ENCODE measurements at places on chromosomes 3 and 15. TPM values are rescaled to one million over a fixed set of nuclear protein-coding genes. Genes with fewer than 3 reads are reported as not detected.

Gene ALG1L2
- total RNA-seq, result not detected

Gene ZNF620
- 1.9 TPM for total RNA-seq

Gene ATP13A5
- total RNA-seq, result not detected

Gene ARRDC4
- 26.8 TPM for total RNA-seq

Gene SLC24A5
- not detected for total RNA-seq

DNA sequence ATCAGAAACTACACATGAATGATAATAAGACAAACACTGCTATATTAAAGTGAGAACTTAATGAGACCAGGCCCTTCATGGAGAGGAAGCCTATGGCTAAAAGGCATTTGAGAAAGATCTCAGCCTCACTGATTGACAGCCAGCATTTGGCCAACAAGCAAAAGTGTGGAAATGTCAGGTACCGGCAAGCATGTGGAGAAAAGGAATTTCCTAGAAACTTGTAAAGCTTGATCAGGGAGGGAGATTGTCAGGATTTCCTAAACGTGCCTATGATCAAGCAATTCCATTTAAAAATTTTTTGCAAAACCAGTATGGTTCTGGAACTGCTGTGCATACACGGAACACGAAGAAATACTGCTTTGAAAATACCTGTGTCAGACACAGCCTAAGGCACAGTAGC, 220.3 kb upstream of the ATP10A start:
- DNase-seq, result no peak

DNA sequence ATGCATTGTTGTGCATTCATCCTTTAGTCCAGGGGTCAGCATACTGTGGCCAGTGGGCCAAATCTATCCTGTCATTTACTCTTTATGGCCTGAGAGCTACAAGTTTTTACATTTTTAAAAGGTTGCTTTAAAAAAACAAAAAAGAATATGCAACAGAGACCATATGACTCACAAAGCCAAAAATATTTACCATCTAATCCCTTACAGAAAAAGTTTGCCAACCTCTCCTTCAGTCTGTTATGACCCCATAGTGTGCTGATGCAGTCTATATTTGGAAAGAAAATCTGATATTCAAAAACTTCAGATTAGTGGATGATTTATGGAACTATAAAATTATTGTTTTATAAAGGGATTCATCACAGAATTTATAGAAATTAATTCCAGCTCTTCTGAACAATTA, 237.5 kb upstream of the IL12A start:
- DNase-seq, result no peak

GRCh38 chr3:140147965-140148490, 213.0 kb downstream of the CLSTN2 start:
- DNase-seq, result no peak

DNA sequence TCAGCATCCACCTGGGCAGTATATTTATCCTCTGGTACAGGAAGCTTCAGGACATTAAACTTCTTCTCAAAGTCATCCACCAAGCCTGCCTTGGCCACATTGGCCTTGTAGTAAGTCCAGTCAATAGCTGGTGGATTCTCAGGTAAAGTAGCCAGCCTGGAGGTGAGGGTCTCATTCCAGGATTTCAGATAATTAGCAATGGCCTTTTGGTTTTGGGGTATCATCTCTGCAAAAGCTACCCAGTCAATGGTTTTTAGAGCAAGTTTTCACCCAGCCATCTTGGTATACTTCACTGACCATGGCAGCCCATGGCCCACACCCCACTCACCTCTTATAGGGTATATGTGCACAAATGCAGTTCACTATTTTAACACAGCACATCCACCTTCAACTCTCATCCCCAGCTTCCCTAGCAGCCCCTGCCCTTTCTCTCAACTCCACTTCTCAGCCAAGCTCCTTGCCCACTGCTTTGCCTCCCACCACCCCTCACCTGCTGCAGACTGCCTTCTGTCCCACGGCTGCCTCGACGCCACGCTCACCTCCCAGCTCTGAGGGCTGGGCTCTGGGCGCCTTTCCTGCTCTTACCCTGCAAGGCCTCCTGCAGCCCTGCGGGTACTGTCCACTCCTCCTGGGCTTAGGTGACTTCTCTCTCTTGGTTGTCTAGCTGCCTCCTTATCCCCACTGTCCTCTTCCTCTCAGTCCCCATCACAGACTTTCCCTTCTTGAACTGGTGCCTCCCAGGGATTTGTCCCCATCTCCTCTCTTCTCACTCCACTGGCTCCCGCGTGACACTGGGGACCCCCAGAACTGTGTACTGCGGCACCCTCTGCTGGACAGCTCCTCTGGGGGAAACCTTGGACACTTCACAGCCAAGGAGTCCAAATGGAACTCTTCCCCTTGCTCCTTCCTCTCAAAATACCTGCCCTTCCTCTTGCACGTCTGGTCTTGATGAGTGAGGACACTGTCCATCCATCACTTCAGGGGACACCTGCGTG, 1.7 kb upstream of the TGM5 start:
- DNase-seq, result no peak

- DNase-seq, result no peak
Measured at GRCh38 chr3:15520185-15520584, 1.3 kb downstream of the COLQ start.

GRCh38 chr15:39434751-39435238, 146.1 kb upstream of the THBS1 start:
- peak; percentile 65 for DNase-seq

- no peak for DNase-seq
Measured at GRCh38 chr3:14775563-14775962, 43.2 kb upstream of the FGD5 start.

DNA sequence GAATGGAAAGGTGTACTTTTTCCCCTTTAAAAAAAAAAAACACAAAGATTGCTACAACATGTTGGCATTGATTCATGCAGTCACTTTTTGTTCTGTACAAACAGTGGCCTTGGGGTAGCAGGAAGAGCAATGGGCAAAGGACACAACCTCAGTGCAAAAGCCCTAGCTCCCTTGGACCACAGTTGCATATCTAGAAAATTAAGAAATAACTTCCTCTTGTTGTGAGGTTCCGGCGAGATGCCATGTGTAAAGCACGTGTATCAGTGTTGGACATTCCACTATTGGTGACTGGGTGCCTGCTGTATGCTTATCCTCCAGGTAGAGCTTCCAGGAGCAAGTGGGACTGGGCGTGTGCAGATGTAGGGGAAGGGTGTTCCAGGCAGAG, 164.5 kb downstream of the THSD4 start:
- DNase-seq, result no peak

DNA sequence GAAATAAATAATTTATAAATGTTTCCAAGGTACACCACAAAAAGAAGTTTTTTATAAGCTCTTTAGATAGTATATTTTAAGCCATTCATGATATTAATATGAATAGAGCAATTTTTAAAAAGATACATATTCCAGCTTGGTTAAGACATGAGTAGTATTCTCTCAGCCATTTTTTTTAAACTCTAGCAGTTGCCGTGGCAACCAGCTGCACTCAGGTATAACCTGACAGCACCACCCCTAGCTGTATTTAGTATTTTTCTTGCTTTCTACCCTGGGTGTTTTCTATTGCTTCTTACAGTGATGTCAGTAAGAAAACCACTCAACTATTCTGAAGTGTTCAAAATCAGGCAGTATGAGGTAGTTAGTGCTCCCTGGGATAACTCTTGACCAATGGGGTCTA, 496.3 kb upstream of the CNTN3 start:
- no peak for DNase-seq

GRCh38 chr3:14663396-14664135, 11.4 kb upstream of the C3orf20 start:
- DNase-seq, result no peak

DNA sequence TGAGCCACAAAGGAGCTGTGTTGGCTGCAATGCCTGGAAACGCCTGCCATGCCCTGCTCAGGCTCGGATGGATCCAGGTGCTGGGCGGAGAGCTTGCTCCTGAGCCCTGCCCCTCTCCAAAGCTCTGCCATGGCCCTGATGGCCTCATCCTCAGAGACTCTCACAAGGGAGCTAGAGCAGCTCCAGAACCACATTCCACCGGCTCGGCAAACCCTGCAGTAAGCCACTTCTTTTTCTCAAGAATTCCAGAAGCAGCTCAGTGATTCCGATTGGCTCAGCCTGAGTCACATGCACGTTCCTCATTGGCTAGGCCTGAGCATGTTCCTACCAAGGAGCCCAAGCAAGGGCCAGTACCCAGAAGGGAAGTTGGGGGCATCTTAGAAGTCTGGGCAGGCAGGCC, 24.8 kb downstream of the TPRA1 start:
- DNase-seq, result no peak

- no peak for DNase-seq
Measured at GRCh38 chr15:75172284-75172820, 29.3 kb upstream of the C15orf39 start.

- no peak for DNase-seq
Measured at GRCh38 chr3:193828477-193828876, 235.5 kb downstream of the OPA1 start.

GRCh38 chr3:127419641-127420553, 132.1 kb upstream of the PRR20G start:
- DNase-seq, result no peak

DNA sequence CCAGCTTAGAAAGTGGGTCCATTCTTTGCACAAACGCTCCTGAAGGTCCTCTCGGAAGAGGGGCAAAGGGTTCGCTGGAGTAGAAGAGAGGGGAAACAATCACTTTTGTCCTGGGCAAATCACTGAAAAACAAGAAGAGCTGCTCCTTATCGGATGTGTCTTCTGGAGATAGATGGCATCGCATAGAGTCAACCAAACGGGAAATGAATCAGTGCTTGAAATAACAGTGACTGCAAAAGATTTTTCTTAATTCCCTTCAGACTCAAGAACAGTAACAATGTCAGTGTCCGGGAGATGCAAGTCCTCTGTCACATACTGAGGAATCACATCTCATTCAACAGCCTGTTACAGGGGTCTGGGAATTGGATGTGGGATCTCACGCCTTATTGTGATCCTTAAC, 78.8 kb upstream of the PCSK6 start:
- DNase-seq, result no peak

DNA sequence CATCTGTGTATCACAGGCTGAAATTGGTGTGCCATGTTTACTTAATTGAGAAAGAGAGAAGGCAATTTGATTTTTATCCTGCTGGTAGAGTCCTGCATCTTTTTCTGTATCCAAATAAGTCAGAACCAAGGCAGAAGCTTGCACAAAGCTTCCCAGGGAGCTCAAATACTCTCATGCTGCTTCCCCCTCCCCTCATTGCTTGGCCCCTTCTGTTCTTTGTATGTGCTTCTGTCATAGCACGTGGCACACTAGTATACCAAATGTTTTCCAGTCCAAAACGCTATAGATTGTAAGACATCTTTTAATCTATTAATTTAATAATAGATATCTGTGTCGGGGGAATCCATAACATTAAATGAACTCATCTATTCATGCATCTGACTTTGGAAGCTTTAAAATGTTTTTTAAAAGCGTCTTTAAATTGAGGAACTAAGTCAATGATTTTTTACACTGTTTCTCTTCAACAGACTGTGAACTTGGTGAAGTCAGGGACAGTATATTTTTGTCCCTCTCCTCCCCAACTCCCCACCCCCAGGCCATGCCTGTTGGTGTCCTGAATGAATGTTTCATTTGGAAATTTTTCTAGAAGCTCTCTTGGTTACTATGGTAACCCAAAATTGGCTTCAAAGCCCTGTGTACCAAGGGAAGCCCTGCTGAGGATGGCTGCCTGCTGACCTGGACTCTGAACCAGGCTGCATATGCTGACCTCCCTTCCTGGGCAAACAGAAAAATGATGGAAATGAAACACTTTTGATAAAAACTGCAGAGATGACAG, 26.2 kb upstream of the SLC35G2 start:
- DNase-seq, result no peak

DNA sequence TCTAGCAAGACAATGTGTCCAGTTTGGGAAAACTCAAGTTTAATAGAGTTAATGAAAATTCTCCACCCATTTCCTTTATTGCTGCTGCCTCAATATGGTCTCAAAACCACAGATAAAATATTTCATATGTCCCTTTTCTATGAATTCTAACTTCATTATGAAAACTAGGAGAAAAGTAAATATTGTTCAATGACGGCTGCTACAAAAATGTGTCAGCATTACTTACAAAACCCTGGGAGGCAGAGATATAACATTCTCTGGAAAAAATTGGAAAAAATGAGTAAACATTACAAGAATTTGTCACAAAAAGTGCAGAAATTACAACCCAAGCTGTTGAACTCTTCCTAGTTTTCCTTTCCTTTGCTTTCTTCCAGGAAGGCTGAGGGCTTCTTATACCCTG, 22.2 kb upstream of the FBN1 start:
- no peak for DNase-seq

Measured in adrenal gland (tissue), 19 donors.